Fibroblast of skin of abdomen (primary cell): ENCODE measurements at places on chromosomes 4 and X.

GRCh38 chrX:44903107-44903506, 30.1 kb downstream of the KDM6A start:
- peak; percentile 71 for DNase-seq

GRCh38 chrX:19034025-19034424, 50.1 kb upstream of the PHKA2 start:
- DNase-seq = no peak

- no peak for DNase-seq
Observed at GRCh38 chr4:5082376-5082775, 31.1 kb downstream of the STK32B start.

DNA sequence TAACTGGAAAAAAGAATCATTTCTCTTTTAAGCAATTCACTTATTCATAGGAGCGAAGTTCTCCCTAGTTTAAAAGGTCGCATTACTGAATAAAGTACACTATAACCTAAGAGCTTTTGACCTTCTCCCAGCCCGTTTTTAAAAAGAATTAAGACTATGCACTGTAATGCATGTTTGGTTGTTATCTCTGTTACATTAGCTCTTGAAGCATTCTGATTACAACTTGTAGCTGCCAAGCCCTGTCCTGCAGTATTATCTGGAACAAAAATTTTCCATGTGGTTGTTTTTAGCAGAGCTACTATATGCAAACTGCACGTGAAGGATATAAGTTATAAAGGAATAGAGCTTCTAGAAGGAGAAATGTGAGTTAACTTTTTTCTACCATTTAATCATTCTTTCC, 8.1 kb downstream of the GAB1 start:
- DNase-seq = no peak

GRCh38 chrX:78029663-78030062, 60.2 kb upstream of the PGAM4 start:
- DNase-seq = peak; percentile 7

- DNase-seq = no peak
Observed at GRCh38 chrX:44332437-44332836, 11.0 kb downstream of the EFHC2 start.
